Right kidney (tissue), 9 donors: ENCODE measurements at places on chromosomes 6 and 20.

- no peak for DNase-seq
These were observed 268.8 kb downstream of the TMEM242 start for GRCh38 chr6:157054531-157054979.

DNA sequence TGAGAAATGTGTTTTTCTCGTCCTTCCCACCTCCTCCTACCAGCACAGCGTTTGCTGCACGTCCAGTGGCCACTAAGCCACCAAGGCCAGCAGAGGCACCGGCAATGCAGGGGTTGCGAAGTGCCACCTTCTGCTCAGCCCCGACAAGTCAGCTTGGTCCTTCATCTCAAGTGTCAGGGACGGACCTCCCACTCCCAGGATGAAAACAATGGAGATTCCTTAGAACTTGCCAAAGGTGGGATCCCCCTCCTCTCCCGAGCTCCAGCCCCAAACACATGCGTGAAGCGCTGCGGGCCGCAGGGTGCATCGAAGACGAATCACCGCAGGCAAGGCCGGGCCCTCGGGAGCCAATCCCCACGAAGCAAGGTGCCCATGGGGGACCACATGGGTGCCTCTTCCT lies 60.8 kb downstream of the WDR27 start:
- no peak for DNase-seq

DNA sequence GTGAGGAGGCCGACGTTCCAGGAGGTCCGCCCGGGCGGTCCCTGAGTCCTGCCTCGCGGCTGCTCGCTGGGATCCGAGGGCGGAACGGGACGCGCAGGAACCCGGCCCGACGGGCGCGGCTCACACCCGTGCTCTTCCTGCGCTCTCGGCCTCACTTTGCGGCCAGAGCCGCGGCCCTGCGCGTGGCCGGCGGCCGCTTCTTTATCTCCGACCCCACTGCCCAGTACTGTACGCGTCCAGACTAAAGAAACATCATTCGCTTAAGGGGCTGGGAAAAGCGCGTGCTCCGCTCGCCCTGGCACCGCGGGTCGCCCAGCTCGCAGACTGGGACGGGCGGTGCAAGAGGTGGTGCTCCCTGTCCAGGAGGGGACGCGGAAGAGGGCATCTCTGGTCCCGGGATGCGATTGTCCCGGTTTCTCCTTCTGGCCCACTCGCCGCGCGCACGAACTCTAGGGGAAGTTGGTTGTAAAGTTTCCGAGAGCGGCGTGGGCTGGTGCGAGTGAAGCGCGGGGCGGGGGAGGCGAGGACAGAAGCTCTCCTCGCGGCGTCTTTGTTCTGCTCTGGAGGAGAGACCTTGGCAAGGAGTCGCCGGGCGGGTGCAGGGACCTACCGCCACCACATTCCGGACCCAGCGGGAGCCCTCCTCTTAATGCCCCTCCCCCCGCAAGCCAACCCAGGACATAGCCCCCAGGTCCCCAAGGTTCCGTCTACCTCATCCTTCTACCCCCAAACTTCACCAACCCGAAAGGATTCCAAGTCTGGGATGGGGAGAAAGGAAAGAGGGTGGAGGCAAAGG lies 71.0 kb downstream of the SOX4 start:
- peak; percentile 92 for DNase-seq

- DNase-seq: no peak
These were observed 74.5 kb downstream of the ALDH8A1 start for GRCh38 chr6:134875367-134875766.

DNA sequence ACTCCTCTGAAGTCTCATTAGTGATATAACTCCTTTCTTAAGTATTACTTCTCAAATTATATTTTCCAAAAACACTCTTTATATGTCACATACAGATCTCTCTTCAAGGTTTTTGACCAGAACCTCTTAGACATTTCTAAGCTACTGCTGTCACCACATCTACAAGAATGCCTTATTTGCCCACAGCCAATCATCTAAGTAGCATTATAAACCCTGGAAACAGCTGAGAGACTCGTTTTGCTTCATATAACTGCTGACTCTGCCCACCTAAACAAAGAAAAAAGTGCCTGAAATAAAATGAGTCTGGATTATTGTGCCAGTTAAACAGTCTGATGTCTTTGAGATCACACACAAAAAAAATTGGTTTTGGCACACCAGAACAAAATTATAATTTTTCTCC lies 165.9 kb downstream of the COL9A1 start:
- DNase-seq: no peak

- DNase-seq: no peak
These were observed 233.6 kb downstream of the TTLL2 start for GRCh38 chr6:167558246-167559177.

- no peak for DNase-seq
These were observed 311.5 kb downstream of the HDGFL1 start for GRCh38 chr6:22880686-22881433.

- no peak for DNase-seq
These were observed 50.4 kb downstream of the YTHDF1 start for GRCh38 chr20:63165356-63166192.

- DNase-seq: no peak
These were observed 6.0 kb downstream of the APMAP start for GRCh38 chr20:24986436-24987015.

DNA sequence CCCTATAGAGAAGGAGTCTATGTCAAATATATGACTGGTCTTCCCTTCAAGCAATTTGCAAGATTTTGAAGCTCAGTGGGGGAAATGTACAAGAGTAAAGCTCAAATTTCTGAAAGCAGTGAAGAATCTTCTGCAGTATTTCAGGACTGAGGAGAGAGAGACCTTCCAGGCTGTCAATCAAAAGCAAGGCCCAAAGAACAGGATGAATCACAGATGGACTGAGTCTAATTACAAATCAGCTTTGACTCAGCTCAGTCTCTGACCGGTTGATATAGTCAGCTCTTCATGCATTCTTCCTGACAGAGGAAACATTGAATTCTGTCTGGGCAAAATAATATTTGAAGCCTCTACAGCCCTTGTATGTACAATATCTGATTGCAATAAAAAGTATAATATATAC lies 7.7 kb upstream of the HTR1B start:
- no peak for DNase-seq

- DNase-seq: no peak
These were observed 134.9 kb upstream of the LRFN2 start for GRCh38 chr6:40722091-40722490.

GRCh38 chr6:166041277-166041676 lies 126.4 kb downstream of the TBXT start:
- no peak for DNase-seq

DNA sequence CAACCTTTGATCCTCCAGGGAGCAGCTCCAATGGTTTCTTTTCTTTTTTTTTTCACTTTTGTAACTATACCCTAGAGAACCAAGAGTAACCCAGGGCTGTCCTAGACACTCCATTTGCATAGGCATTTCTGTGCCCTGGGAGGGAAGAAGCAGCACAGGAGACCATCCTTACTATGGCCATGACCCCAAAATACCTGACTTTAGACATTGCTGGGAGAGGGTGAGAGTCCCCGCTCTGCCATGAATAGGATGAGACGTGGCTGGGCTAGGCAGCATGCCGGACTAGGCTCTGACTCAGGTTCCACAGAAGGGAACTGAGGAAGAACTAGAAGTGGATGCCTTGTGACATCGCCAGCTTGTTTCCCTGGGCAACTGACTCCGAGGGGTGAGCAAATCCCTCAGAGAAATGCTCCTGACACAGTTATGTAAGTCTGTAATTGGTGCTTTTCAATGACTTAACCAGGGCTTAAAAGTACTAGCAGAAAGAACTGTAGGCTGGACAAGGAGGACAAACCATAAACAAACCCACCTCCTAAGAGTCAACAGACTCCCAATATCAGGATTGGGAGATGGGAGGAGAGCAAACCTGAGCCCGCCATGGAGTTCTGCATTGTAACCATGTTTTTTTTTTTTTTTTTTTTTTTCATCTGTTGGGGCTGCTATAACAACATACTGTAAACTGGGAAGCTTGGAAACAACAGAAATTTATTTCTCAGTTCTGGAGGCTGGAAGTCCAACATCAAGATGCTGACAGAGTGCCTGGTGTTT lies 910 bp upstream of the ADTRP start:
- DNase-seq: no peak

- DNase-seq: peak; percentile 83
These were observed 1.6 kb downstream of the UTRN start for GRCh38 chr6:144286503-144287393.

DNA sequence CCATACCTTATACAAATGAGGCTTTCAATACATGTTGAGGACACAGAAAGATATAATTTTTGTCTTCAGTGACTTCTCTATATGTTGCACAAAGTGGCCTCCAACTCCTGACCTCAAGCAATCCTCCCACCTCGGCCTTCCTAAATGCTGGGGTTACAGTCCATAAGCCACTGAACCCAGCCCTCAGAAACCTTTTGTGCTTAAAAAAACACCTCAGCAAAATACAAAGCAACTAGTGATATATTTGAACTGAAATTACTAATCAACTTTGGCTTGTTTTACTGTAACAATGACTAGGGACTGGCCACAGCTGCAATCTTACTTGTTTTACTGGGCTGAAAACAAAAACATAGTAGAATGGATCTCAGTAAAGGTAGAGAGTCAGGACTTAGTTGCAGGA lies 3.2 kb upstream of the ZNF184 start:
- no peak for DNase-seq

DNA sequence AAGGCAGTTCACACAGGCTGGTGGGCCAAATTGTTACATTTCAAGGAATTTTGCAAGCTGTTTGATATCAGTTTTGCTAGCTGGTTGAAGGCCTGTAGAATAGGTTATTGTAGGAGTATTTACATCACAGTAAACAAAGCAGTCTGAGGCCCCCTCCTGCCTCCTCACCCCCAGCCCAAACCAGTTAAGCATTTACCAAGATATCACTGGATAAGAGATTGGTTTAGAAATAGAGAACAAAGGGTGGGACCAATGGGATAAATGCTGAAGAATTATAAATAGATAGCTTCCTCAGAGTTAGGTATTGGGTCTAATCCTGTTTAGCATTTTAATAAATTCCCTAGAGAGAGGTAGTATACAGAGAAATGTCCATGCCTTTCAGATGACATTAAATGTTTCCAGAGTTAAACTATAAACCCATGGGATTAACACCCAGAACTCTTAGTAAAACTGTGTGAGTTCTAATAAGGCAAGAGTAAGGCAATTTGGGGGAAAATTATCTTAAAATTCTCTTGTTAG lies 2.3 kb upstream of the PHACTR2 start:
- DNase-seq: no peak

GRCh38 chr20:41314386-41314785 lies 3.1 kb downstream of the ZHX3 start:
- DNase-seq: no peak
